KBM-7 (cell line): ENCODE measurements at places on chromosomes 4 and X.

DNA sequence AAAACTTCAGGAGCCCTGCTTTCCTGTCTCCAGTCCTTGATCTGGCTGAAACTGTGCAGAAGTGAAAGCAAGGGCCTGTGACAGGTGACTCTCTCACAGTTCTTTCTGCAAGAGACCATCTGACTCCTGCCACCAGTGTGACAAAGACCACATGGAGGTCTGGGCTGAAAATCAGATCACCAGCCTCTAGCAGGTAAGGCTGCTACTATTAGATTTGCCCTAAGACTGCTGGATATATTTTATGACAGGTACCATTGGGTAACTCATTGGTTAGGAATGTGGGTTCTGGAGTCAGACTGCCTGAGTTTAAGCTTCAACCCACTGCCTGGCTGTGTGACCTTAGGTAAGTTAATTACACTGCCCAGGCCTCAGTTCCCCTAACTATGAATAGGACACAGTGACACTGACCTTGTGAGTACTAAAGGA lies 163.3 kb upstream of the SLC7A11 start:
- no peak for DNase-seq

DNA sequence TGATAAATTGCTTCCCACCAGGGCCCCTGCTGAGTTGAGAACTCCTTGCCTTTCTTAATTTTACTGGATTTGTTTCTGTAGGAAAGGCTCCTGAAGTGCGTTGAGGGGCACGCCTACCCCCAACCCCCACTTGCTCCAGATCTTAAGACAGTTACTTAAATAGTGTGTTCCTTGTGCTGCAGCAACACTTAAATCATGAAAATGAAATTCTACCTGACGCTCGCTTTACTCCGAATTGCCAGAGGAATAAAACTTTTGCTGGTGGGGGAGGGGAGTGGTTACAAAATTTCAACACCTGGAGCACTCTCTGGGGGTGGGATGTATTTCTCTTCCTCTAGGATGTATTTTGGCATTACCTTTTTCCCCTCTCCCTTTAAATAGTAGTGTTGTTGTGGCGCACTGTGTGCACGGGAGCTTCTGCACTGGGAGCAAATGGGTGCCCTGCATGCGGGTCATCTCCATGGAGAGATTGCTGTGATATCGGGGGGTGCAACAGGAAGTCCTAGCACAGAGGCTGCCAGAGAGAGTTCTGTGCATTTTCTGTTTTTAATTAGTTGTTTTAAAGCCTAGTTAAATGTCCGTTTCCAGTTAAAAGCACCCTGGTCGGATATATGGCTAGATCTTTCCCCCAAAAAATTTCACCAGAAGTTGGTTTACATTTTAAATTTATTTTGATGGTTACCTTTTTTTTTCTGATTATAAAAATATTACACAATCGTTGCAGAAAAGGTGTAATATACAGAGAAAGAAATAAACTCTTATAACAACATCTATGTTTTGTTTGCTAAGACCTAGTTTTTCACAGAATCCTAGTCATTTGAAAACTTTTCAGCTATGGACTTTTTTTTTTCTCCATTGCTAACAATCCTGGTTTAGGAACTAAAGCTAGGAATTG lies 207.7 kb downstream of the SOWAHB start:
- no peak for DNase-seq

DNA sequence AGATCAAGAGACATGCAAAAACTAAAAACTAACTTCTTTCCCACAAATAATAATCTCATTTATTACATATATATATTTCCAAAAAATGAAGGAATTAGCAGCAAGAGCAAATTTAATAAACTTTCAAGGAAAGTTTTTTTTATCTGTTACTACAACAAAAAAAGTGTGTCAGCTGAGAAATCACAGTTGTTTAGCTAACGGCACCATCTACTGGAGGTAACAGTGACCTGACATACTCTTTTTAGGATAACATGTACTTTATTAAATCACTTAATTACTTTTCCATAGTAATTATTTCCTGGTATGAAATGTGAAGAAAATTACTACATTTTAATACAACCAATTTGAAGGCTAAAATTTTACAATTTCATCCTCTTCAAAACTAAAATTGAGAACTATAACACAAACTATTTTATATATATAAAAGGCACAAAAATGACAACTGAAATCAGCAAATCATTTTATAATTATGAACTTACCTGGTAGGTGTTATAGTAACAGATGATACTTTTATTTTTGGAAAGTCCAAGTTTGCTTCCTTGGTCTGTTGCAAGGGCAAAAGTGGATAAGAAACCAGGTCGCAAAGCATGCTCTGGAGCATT lies 9.1 kb downstream of the LAMTOR3 start:
- DNase-seq, result peak; percentile 45

DNA sequence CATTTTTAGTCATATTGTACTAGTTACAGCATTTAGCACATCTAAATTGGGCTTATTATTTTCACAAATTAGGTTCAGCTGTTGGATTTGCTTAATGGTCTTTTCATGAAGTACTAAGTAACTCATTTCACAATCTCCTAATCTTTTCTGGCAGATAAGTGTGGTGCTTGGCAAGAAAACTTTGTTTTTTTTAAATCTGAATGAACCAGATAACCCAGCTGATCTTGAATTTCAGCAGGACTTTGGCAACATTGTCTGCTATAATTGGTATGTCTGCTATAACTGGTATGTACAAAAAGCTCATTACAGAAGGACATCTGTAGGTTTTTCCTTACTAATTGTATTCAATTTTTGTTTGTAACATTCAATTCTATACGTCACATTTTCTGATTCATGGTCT lies 22.7 kb downstream of the WDR19 start:
- no peak for DNase-seq

GRCh38 chr4:151443247-151443646 lies 34.3 kb downstream of the FHIP1A start:
- no peak for DNase-seq

DNA sequence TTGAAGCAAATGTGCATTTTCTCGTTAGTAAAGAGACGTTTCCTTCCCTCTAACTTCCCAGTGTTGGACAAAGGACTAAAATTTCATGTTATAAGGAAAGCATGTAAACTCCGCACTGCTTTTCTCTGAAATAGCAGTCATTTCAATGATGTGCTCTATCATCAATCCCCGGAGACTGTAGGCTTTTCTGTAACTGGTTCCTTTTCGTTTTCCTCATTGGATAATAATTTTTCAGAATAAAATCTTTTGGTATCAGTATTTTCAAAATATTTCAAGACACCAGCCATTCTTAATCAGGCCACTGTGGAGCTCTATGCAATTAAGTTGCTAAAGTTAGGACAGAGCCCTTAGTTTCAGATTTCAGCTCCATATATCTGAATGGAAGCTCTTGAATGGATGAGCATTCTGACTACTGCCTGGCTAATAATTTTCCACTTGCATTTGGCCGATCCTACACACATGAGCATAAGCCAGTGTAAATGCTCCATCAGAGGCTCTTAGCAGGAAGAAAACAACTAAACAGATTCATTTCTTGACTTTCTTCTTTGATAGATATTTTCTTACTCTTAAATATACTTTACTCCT lies 157.7 kb downstream of the CHIC2 start:
- no peak for DNase-seq

DNA sequence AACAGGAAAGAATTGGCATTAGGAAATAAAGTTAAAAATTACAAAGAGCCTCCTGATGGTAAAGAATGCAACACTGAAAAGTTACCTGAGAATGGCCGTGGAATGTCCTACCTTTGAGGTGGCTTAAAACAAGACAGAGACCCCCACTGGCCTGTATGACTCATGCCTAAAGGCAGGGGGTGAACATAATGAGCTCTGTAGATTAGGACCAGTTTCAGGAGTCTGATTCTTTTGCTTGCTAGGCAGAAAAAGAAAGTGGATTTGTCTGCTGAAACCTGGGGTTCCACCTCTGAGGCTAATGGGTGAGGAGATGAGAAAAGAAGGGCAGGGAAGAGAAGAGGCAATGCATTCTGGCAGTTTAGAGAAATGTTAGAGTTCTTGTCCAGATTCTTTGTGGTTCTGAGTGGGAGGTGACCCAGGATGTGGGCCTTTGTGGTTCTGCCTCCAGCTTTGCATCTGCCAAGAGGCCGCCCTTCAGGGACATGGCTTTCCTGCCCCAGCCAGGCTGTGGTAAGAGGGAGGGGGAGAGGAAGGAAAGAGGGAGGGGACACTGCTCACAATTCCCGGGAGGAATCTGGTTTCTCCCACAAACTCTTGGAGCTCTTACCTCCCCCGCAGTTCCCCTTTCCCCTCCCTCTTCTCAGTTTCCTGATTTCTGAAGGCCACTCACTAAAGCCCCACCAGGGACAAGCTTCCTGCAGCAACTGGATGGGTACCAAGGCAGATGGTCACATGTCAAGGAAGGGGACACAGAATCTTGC lies 109.6 kb downstream of the EFNB1 start:
- DNase-seq, result no peak

DNA sequence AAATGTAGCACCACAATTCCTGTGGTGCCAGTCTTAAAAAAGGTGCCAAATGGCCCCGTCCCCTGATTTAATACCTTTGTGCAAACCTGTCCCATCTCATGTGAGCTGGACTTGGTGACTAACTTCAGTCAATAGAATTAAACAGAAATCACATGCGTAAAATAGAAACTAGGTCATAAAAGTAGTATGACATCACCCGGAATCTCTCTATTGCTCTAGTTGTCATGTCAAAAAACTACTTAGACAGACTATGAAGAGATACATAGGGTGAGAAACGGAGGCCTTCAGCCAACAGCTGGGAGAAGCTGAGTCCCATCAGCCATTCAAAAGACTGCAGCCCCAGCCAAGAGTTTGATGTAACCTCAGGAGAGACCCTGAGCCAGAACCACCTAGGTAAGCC lies 293.5 kb upstream of the HS3ST1 start:
- no peak for DNase-seq

GRCh38 chrX:45264865-45265264 lies 64.2 kb upstream of the DIPK2B start:
- DNase-seq, result no peak

GRCh38 chr4:89995814-89996213 lies 101.2 kb downstream of the MMRN1 start:
- no peak for DNase-seq
